Germinal center (tissue), 1 donor: ENCODE measurements at places on chromosomes 4 and X.

DNA sequence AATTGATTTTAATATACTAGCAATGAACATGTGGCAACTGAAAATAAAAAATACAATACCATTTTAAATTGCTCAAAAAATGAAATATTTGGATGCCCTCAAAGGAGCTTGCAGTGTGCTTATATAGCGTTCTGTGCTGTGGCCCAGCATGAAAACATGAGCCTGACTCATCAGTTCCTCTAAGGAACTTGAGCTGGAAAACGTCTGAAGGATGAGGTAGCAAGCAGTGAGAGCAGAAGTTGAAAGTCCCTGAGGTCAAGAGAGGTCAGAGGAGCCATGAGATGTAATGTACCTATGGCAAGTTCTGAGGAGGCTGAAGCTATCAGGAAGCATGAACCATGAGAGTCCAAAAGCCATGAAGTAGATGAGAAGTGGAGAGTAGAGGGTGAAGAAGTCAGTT lies 59.7 kb downstream of the HMGB3 start:
- DNase-seq = no peak

DNA sequence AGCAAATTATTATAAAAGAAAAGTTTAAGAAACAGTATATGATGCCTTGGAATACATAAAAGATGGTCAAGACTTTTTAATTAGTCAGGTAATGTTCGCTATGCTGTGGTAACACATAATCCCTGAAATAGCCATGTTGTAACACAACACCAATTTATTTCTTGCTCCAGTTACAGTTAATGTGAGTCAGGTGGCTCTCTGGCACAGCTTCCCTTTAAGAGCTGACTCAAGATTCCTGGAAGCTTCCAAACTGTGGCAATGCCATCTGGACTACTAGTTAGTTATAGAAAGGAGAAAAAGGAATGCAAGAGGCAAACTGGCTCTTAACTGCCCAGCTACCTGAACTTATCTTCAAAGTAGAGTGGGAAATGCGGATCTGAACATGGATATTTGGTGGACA lies 210.5 kb downstream of the CHM start:
- no peak for DNase-seq

DNA sequence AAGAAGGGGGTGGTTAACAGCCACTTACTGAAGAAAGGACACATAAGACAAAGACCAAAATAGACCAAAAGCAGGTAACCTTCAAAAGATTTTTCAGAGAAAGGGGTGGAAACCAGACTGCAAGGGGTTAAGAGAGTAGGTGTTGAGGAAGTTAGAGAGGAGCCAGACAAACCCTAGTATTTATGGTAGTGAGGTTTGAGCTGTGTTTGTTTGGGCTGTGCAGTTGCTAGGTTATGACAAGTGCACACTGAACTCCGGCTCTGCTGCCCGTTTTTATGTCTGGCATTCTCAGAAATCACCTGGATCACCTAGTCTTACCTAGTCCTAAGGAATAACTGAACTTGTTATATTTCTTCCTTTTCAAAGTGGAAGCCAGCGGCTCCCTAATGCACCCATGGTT lies 22.9 kb upstream of the G3BP2 start:
- DNase-seq = no peak

GRCh38 chrX:98057176-98057575 lies 1173.5 kb downstream of the RPA4 start:
- no peak for DNase-seq

GRCh38 chrX:149908308-149908707 lies 21.1 kb upstream of the HSFX4 start:
- DNase-seq = no peak

GRCh38 chr4:4233610-4234009 lies 6.9 kb upstream of the OTOP1 start:
- DNase-seq = no peak

DNA sequence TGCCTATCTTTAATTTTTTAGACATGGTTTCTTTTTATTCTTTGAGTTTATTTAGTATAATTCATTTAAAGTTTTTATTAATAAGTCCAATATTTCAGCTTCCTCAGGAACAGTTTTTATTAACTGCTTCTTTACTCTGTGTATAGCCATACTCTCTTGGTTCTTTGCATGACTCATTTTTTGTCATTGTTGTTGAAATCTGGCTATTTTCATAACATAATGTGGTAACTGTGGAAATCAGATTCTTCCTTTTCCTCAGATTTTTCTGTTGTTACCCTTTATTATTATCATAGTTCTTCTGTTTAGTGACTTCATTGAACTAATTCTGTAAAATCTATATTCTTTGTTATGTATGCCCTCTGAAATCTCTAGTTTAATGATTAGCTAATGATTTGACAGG lies 124.9 kb upstream of the CYSLTR1 start:
- no peak for DNase-seq

DNA sequence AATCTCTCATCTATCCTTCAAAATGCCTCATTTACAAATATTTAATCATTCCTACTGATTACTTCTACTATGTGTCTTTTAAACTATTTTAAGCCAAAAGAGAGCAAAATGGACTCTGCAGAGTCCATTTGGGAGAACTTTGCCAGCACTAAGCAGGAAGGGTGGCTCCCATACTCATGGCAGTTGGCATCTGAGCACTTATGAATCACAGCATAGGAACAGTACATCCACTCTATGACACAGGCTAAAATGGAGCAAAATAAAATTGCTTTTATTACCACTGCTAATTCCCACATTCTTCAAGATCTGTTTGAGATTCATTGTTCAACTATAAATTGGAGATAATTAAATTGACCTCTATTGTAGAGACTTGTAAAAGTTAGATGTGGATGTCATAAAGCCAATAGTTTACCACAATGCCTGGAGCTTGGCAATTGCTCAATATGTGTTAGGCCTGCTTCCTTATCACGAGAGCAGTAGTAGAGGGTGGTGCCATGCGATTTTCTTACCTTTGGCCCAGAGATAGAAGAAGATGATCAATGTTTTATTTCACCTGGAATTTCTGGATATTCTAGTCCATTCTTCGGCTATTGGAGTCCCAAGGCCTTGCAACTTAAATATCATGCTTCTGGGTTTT lies 19.1 kb downstream of the HPGD start:
- no peak for DNase-seq
